NCI-H460 (cell line): ENCODE measurements at places on chromosomes 3 and 15.
A peak's percentile ranks its signal among the peaks of the same experiment; 100 is the strongest.

DNA sequence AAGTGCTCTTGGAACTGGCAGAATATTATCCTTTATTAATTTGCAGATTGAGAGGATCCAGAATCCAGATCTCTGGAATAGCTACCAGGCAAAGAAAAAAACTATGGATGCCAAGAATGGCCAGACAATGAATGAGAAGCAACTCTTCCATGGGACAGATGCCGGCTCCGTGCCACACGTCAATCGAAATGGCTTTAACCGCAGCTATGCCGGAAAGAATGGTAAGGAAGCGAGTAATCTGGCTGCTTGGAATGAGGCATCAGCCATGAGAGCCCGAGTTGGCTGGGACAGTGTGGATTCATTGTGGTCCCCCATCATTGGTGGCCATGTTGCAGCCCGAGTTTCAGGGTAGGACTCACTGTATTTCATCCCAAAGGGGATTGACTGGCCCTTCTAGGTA is 47.1 kb downstream of the PARP14 start:
- DNase-seq: no peak

- no peak for DNase-seq
Observed at GRCh38 chr3:69669070-69669469, 70.2 kb upstream of the MITF start.

DNA sequence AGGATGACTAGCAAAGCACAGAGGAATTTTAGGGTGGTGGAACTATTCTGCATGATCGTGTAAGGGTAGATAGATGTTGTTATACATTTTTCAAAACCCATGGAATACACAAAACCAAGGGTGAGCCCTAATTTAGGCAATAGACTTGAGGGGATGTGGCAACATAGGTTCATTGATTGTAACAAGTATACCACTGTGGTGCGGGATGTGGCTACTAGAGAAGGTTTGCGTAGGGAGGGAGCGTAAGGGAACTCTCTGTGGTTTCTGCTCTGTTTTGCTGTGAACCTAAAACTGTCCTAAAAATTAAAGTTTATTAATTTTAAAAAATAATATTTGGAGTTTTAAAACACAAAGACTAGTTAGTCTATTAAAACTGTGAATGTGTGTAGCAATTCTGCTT is 202.8 kb downstream of the PLCL2 start:
- DNase-seq: no peak

- DNase-seq: no peak
Observed at GRCh38 chr3:162584986-162585385, 1088.4 kb downstream of the OTOL1 start.

DNA sequence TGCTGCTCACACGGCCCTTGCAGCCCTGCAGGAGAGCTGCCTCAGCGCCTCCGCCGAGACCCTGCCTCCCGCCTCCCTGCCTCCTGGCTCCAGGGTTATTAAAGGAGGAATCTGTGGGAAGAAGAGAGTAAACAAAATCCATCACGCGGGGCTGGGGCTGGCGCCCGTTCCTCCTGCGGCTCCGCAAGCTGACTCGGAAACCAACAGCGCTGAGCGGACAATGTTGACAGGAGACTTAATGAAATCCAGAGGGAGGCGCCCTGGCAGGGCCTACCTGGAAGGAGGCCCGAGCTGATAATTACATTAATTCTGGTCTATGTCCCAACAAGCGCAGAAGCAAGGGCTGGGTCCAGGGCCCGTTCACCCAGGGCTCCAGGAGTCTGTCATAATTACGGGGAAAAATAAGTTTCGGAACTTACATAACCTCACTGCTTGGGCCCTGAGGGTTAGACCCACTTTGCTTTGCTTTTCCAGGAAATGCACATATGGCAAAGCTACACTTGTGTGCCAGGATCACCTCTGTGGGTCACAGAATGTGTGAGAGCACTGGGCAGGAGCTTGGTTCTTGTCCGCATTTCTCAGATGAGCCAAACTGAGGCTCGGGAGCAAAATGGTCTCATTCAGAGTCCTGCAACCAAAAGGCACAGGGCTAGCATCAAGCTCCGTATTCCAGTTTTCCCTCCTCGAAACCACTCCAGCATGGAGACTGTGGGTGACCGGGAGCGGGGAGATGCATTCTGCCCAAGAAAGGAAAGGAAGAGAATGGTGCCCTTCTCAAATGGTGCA is 43.8 kb upstream of the SLC6A6 start:
- DNase-seq: no peak

DNA sequence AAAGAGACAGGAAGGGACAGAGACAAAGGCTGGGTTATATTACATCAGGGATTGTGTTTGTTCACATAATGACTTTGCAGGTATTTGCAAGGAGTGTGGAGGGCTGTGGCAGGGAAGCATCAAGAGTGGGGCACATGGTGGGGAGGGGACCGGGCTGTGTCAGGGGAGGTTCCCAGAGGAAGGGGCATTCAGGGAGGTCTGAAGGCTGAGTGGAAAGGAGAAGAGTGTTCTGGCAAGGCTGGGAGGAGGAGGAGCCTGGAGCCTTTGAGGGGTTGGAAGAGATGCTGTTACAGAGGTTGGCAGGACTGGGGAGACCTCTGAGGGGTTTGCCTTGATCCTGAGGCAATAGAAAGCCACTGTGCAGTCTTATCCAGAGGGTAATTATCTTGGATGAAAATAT is 49.4 kb downstream of the EXOG start:
- DNase-seq: no peak

- DNase-seq: peak; percentile 65
Observed at GRCh38 chr15:74889883-74890664, at the start of gene MPI. Gene MPI, plus strand, starts transcription at chr15:74890042. Its CDS starts 32 bp downstream, at chr15:74890074.

GRCh38 chr15:77532846-77533245 is 99.9 kb downstream of the LINGO1 start:
- no peak for DNase-seq

DNA sequence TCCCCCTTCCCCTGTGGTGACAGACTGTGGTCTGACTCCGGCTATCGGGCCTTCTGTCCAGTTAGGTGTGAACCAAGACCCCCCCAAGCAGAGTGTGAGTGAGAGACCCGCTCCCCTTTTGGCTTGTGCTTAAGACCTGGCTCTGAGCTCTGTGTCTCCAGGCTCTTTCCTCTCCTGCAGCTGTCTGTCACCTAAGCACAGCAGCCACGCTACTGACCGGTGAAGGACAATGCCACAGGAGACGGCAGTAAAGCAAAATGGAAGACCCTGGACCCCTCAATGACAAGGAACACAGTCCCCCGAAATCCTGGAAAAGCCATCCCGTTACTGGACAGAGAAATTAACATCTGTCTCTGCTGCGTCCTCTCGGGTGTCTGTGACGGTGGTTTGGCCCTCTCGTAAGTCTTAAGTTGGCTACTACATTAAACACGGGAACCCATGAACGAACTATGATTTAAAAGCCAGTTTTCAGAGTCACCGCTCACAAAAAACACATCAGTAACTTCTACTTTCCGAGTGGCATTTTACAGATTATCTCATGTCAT is 53.7 kb downstream of the CHSY1 start:
- no peak for DNase-seq

- no peak for DNase-seq
Observed at GRCh38 chr3:5543047-5543446, 355.5 kb downstream of the EDEM1 start.

DNA sequence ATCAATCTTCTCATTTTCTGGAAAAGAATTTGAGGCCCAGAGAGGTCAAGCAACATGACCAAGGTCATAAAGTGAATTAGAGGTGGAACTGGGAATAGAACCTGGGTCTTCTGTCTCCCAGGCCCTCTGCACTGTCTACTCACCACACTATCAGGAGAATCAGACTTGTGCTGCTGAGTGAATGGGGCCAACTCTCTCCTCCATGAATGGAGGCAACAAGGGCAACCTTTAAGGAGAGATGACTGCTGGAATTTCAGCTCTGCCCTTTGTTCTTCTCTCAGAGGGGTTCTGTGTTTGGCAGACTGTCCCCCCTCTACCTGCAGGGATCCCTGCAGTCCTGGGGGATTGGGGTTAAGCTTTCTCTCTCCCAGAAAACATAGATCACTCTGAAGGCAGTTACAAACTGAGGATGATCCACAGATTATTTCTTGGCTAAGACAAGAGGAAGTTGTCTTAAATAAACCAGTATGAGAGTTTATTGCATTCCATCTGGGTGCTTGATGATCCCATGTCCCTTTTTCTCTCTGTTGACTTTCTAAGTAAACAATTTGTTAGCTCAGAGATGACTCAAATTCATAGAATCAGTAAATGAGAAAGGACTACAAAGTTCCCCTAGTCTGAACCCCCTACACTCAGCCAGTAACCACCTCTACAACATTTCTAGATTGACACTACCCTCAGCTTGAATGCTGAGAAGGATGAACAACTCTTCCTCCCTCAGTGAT is 99.0 kb upstream of the LIPC start:
- DNase-seq: no peak

GRCh38 chr15:67091980-67092677 is 26.7 kb downstream of the SMAD3 start:
- DNase-seq: no peak

DNA sequence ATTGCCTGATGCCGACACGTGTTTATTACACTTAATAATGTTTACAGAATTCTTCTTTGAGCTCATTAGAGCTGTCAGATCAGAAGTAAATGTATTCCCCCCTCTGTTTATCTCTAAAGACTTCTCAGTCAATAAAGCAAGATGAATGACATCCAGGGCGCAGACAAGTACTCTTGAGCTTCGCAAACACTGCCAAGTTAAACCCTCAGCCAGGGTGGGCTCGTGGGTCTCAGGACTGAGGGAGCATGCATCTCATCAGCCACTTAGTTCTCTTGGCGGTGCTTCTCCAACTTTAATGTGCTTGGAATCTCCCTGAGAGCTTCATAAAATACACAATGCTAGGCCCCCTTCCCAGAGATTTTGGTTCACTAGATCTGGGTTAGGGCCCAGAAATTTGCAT is 333.9 kb upstream of the THRB start:
- DNase-seq: no peak

DNA sequence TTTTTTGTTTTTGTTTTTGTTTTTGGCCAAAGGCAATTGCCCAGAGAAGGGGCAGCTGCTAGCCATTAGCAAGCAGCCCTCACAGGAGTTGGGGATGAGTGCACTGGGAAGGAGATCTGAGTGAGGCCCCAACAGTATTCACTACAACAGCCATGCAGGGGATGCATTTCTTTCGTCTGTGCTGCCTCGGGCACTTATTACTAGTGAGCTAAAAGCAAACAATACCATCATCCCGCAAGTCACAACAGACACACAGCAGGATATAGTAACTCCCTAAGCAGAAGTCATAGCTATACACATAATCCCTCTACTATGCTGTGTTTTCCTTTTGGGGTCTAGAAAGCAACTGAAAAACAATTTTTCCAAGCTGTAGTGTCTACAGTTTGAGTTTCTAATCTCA is 27.2 kb downstream of the CRTAP start:
- DNase-seq: no peak

- no peak for DNase-seq
Observed at GRCh38 chr3:59436164-59436958, 386.5 kb upstream of the CFAP20DC start.

DNA sequence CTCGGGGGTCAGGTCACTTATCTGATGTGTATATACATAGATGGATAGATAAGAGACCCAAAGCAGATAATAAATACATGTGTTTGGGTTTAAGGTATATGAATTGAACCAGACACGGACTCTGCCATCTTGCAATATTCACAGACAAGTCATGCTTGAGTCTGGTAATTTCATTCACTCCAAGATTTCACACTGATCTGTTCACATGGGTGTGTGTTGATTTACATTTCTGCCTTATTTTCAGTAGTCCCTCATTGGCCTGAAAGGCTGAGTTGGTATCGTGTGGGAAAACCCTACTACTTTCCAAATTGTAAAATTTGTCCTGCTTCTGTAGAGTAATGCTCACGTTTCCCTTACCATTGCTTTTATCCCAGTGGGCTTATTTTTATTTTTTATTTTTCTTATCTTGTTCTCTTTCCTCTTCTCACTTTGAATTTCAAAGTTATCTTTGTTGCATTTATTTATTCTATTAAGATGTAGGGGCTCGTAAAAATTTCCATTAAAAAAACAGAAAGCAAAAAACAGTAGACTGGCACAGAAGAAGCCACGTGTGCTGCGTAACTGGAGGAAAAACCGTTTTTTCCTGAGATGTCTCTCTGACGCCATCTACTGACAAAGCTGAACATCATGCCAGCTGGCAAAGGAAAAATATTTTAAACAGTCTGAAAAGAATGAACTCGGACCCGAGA is 10.8 kb upstream of the MFSD1 start:
- peak; percentile 60 for DNase-seq

GRCh38 chr15:40087068-40087810 is 21.4 kb downstream of the BMF start:
- no peak for DNase-seq

GRCh38 chr3:78634316-78634715 is 1133.5 kb downstream of the ROBO1 start:
- no peak for DNase-seq

DNA sequence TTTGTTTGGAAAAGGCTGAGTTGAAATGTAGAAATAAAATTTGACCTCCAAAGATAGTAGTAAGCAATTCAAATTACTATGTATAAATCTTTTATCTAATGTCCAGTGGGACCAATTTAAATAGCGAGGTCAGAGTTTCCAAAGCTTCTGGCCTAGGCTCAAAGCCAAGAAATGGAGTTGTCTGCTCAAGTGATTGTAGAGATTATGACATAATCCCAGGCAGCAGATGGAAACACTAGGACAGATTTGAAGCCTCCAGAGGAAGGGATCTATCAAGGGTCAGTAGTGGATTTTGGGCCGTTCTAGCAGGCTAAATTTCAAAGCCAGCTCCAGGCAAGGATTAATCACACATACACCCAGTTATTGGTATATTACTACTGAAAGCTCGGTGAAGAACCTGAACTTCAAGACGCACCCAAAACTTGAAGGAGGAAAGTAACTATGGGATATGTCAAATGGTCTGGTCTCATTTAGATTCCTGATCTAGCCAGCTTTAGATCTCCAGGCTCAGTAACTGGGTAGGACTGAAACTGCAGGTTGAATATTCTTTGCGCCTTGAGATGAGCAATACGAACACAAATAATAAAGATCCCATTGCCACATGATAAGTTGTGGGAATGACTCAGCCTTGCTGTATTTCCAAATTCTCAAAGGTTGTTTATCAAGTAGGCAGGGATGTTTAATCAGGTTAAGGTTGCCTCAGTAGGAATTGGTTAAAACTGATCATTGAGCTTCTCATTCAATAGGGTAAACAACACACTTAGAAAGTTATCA is 30.9 kb upstream of the ARRDC4 start:
- DNase-seq: no peak

GRCh38 chr3:168684519-168684918 is 588.8 kb upstream of the GOLIM4 start:
- DNase-seq: no peak

GRCh38 chr3:64625381-64625780 is 62.4 kb downstream of the ADAMTS9 start:
- DNase-seq: no peak

DNA sequence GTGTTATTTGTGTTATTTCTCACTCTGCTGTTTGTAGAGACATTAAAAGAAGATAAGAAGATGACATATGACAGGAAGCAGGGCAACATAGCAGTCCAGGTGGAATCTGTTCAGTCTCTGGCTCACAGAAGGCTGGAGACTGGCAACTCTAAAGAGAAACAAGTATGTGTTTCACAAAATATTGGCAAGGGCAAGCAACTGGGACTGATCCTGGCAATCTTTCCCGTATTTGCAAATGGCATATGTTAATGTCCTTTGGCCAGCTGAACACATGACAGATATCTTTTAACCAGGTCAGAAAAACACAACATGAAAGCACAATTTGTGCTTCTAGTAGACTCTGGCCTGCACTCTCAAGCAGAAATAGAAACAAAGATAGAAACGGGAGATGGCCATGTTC is 1354.1 kb upstream of the EPHA6 start:
- no peak for DNase-seq

GRCh38 chr3:22159004-22159695 is 408.1 kb upstream of the ZNF385D start:
- no peak for DNase-seq
